ENCODE measurements at places on chromosomes 16 and 17.

GRCh38 chr17:77929180-77929564, 29.3 kb upstream of the TNRC6C start:
- DNase-seq = no peak

- peak; percentile 44 for DNase-seq
These were observed 63.6 kb downstream of the SMG6 start for GRCh38 chr17:2239882-2240430.

- no peak for DNase-seq
These were observed 14.1 kb upstream of the GNA13 start for GRCh38 chr17:65070620-65071019.

- DNase-seq = no peak
These were observed 34.7 kb upstream of the ENPP7 start for GRCh38 chr17:79695797-79696609.

GRCh38 chr17:48016112-48016511, 21.5 kb downstream of the COPZ2 start:
- DNase-seq = no peak

- DNase-seq = no peak
These were observed 34.4 kb downstream of the CMIP start for GRCh38 chr16:81478876-81479511.

GRCh38 chr16:85651629-85652430, 36.9 kb downstream of the GINS2 start:
- no peak for DNase-seq

DNA sequence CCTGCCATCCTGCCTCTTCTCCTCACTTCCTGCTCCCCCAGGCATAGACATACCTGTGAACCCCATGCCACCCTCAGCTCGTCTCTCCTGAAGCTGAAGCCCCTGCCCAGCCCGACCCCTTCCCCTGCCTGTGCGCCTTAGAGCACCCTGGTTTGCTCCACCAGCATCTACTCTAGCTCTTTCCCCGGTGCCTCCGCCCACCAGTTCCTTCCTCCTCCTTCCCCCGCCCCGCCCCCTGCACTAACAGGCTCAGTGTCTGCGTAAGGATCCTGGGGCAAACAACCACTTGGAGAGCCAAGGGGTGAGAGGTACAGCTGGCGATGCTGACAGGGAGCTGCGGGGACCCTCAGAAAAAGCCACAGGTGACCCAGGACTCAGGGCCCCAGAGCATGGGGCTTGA, 1.9 kb downstream of the GPR142 start:
- DNase-seq = peak; percentile 58

- DNase-seq = no peak
These were observed 11.9 kb upstream of the PITPNM3 start for GRCh38 chr17:6568184-6568758.

GRCh38 chr17:12865769-12866168, 76.5 kb downstream of the ARHGAP44 start:
- DNase-seq = no peak

DNA sequence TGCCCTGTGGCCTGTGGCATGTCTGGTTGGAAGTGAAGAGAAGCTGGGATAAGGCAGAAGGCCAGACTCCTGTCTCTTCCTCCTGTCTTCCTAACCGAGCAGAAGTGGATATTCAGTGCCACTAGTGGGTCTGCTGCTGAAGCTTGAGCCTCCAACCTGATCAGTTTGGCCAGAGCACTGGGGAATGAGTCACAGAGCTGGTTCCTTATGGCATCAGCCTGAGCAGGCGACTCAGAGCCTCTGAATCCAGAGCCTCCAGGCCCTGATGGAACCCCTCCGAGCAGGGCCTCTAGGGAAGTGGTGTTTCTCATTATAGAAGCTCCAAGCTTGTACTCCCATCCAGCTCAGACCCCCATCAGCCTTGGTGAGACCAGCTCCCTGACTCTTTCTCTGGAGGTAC, 2.0 kb downstream of the WSCD1 start:
- no peak for DNase-seq

- DNase-seq = no peak
These were observed 5.9 kb upstream of the ADCY7 start for GRCh38 chr16:50260206-50261159.

GRCh38 chr16:80189476-80190175, 351.2 kb upstream of the DYNLRB2 start:
- no peak for DNase-seq

GRCh38 chr17:14308636-14308964, 7.7 kb downstream of the HS3ST3B1 start:
- DNase-seq = no peak

- peak; percentile 18 for DNase-seq
These were observed 4.3 kb upstream of the PPP1R1B start for GRCh38 chr17:39622380-39623006.

GRCh38 chr16:50265716-50266336, 525 bp upstream of the ADCY7 start:
- no peak for DNase-seq

DNA sequence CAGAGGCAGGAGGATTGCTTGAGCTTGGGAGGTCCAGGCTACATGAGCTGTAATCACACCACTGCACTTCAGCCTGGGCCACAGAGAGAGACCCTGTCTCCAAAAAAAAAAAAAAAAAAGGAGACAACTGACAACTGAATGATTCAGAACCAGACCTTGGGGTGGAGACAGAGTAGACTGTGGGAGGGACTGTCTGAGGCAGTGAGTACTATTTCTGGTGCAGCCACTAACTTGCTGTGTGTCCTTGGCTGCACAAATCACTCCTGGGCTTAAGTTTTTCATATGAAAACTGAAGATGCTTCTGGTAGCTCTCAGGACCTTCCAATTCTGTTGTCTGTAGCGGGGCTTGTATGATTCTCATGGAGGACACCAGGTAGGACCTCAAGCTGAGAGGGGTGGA, 5.8 kb downstream of the ASB16 start:
- no peak for DNase-seq

DNA sequence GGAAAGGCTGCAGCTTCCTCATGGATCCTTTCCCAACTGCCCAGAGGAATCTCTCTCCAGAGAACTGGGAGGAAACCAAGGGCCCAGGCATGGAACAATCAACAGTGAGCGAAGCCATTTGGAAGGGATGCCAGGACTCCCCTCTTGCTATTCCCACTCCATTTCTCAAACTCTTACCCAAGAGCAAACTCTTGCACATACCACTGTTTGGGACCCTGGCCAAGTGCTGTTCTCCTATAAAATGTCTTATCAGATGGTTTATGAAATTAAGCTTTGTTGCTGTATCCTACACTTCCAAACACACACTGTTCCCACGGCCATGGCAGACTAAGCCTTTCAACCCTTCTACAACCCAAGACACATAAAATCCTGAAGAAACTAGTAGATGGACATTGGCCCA, 48.3 kb upstream of the AXIN2 start:
- no peak for DNase-seq

DNA sequence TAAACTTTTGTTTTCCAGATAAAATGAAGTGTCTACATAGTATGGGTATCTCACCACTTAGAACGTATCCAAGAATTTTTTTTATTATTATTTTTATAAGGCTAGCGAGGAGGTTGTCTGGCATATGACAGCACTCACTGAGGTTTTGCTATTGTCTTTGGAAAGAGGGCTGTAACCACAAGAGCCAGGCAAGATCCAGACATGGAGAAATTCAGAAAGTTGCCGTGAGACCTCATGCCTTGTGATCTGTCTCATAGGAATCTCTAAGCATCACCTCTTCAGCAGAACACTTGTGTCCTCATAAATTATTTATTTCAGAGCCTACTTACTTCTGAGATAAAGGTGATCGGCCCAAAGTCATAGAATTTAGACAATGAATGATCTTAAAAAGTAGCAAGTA, 410.8 kb downstream of the CDH11 start:
- no peak for DNase-seq

GRCh38 chr16:85220125-85220839, 108.0 kb upstream of the CIBAR2 start:
- DNase-seq = no peak

DNA sequence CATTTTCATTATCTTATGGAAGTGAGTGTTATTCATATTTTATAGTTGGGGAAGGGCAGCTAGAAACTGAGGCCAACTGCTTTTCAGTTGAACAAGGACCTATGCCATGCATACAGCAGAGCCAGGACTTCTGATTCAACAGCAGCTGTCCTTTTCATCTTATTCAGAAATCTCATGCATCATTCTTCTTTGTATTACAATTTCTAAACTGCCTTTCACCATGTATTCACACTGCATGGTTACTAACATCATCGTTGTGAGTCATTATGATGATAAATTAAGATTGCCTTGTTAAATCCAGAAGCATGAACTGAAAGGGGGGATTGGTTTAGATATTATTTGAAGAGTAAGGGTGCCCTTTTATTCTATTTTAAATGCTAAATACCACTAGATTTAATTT, 1470.1 kb upstream of the GOT2 start:
- DNase-seq = no peak

GRCh38 chr16:84054916-84055315, 12.3 kb upstream of the SLC38A8 start:
- no peak for DNase-seq

GRCh38 chr17:77213778-77214132, 73.0 kb downstream of the SEC14L1 start:
- no peak for DNase-seq

- DNase-seq = no peak
These were observed 7.0 kb upstream of the METTL22 start for GRCh38 chr16:8614435-8615029.

DNA sequence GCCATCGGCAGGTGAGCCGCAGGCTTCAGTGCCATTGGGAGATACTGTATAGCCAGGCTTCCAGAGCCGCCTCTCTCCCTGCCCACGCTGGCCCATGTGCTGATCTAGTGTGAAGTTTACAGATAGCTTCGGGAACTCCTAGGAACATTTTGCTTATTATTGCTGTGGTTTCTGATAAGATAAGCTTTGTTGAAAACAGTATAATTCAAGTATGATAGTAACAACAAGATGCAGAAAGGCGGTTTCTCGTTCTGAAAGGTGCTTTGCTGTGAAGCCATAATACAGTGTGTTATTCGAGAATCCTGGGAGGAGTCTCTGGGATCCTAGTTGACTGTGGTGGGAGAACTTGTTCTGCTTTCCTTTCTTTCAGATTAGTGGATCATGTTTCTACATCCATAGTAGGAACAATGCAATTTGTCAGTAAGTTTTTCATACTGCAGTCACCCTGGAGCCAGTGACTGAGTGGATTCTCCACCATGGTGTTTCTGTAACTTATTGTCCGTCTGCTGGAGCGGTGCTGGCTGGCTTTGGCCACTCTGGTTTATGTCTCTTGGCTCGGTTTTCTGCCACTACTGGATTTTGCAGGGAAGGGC, 31.5 kb downstream of the RAB11FIP3 start:
- no peak for DNase-seq

GRCh38 chr17:41428591-41429291, 4.4 kb upstream of the KRT37 start:
- DNase-seq = no peak

- no peak for DNase-seq
These were observed 25.4 kb upstream of the SLC38A8 start for GRCh38 chr16:84068041-84068440.

DNA sequence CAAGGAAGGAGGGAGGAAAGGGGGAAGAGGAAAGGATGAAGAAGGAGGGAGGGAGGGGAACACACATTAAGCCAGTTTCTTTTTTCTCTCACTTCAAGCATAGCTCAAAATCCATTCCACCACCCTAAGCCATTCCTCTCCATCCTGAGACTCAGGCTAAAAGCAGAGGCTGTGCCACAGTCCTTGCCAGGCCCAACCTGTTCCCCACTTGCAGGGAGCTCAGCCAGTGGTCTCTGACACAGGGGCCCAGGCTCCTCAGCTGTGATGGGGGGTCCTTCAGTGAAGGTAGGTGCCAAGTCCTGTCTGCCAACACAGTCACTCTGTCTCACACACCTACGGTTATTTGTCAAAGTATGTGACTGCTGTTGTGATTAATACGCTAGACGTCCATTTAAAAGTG, 44.6 kb downstream of the SDK2 start:
- DNase-seq = no peak

- DNase-seq = no peak
These were observed 108.3 kb downstream of the SPACA3 start for GRCh38 chr17:33099906-33100305.

GRCh38 chr16:10137341-10137740, 44.9 kb downstream of the GRIN2A start:
- no peak for DNase-seq

DNA sequence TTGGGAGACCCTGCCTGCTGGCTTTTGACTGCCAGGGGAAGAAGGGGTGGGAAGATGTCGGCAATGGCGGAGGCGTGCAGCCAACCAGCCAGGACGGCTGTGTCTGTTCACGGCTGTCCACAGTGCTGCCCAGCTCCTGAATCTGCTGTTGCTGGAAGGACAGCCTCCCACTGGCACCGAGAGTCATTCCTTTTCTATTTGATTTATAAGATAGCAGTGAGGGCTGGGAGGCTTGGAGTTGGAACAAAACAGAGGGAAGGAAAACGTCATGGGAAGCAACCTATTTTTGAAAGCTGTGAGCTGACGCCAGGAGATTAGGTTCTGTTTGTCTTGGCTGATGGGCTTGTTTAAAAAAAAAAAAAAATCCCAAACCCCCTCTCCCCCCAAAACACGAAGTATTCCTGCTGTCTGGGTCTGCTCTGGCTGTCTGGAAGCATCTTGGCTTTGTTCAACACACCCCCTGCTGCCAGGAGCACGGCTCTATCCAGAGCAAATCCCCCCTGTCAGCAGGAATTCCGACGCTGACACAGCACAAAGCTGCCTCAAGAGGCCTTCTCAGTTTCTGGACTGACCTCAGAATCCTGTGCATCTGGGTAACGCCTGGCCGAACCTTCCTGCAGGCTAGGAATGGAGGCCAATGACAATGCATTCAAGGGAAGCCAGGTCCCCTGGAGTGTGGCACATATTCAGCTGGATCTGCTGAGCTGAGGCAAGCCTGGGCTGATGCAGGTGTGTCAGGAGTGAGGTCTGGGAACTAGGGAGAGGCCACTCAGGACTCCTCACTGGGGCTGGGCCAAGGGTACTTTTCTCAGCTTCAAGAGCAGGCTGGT, 41.0 kb upstream of the SREBF1 start:
- no peak for DNase-seq

- no peak for DNase-seq
These were observed 35.9 kb upstream of the SMIM36 start for GRCh38 chr17:55546991-55547664.

GRCh38 chr17:76500747-76501017, 541 bp downstream of the RHBDF2 start:
- DNase-seq = no peak
